Trophoblast cell (in vitro differentiated cells and primary cell): ENCODE measurements at places on chromosomes 13 and 19.
A peak's percentile ranks its signal among the peaks of the same experiment; 100 is the strongest.

DNA sequence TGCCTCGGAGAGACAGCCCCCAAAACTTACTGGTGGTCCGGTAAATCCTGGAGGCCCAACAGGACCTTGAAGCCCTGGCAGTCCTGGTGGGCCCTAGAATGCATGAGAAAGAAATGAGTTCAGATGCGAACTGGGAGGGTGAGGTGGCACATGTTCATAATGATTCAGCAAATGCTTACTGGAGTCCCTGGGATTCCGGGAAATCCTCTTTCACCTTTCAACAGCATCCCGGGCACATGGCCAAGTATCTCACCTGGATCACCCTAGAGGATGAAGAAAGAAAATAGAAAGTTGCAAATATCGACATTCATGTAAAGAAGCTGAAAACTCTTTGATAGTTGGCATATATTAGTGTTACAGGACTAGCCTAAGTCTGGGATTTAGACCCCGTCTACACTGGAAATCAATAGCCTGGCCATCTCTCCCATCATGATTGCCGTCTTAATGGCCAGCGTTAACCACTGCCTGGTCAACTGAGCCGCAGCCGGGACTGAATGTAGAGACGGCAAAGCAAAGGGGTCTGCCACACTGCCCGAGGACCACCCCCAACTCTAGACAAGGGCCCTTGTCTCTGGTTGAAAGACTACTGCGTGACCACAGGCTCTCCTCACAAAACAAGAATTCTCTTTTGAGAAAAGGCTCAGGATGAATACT, 96.9 kb downstream of the COL4A1 start:
- DNase-seq, result no peak

DNA sequence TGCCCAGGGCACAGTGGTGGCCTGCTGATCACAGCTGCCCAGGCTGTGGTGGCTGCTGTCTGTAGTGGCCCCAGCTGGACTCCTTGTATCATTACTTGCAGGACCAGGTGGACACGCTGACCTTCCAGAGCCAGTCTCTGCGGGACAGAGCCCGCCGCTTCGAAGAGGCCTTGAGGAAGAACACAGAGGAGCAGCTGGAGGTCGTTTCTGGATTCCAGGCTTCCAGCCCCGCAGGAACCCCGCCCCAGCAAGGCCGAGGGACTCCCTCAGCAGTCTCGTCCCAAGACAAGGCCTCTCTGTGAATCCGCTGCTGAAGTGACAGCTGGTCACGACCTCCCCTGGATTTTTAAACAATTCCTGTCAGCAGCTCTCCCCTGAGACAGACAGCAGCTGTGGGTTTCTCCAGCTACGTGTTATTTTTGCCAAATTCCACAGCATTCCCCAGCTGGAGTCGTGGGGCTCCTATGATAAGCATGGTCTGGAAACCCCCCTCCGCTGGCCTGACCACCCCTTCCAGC, 98.3 kb downstream of the SLC7A1 start:
- DNase-seq, result no peak

GRCh38 chr19:39264306-39265290, 3.6 kb upstream of the IFNL2 start:
- no peak for DNase-seq

DNA sequence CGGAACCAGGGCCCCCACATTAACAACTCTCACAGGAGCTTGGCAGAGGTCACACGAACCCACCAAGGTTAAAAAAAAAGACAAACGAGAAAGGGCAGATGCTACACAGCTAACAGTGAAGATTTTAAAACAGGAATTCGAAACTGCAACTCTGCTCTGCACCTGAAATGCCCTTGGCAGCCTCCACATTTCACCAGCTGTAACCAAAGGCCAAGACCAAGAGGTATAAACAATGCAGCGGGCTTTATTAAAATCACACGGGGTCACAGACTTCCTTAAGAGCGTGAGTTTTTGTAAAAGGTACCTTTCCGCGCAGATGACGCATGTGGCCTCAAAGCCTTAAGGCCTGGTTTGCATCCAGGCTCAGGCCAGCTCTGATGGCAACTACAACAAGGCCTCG, 88.2 kb downstream of the STK24 start:
- no peak for DNase-seq

DNA sequence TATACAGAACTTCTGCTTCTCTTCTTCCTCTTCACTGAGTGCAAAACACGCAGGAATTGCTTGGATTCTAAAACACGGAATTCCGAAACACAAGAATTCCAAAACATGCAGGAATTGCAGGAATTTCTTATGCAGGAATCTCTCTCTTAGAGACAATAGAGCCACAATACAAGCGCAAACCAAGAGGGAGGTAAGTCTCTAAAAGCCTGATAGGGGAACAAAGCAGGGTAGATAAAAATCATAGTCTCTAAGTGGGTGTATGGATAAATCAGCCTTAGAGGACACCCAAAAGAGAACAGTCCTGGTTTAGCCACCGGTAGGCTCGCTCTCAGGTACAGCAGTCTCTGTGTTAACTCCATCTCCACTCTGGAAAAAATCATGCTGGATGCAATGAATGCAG, 112.9 kb downstream of the LHFPL6 start:
- DNase-seq, result no peak

GRCh38 chr19:35107545-35107944, 8.1 kb upstream of the FXYD3 start:
- DNase-seq, result no peak

- DNase-seq, result no peak
Observed at GRCh38 chr13:106205871-106206270, 329.6 kb downstream of the EFNB2 start.

- DNase-seq, result no peak
Observed at GRCh38 chr13:30850204-30850866, 55.7 kb upstream of the MEDAG start.

GRCh38 chr13:54706336-54706735, 1677.7 kb downstream of the OLFM4 start:
- DNase-seq, result no peak

DNA sequence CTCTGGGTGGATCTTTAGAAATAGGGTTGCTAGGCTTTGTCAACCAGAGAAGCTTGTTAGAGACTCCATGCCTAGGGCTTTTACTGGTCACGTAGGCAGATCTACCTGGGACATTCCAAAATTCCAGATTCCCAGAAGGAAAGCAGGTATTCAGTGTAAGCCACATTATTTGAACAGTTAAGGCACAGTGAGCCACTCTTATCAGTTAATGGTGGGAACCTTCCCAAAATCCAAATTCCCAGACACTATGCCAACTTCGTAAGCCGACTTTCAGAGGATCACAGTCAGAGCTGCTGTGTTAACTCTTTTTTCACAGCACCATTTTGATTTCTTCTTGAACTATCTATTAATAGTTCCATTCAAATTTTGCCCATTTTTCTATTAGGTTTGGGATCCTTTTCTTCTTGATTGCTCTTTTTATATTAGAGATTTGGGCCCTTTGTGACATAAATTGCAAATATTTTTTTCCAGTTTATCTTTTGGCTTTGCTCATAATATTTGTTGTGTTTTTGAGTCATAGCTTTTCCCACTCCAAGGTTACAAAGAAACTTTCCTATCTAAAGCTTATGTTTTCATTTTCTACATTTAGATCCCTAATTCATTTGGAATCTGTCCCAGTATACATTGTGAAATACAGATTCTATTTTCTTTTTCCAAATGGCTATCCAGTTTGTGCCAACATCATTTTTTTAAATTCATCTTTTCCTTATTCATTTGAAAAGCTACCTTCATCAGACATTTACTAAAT, 77.3 kb downstream of the DHRS12 start:
- DNase-seq, result peak; percentile 79

DNA sequence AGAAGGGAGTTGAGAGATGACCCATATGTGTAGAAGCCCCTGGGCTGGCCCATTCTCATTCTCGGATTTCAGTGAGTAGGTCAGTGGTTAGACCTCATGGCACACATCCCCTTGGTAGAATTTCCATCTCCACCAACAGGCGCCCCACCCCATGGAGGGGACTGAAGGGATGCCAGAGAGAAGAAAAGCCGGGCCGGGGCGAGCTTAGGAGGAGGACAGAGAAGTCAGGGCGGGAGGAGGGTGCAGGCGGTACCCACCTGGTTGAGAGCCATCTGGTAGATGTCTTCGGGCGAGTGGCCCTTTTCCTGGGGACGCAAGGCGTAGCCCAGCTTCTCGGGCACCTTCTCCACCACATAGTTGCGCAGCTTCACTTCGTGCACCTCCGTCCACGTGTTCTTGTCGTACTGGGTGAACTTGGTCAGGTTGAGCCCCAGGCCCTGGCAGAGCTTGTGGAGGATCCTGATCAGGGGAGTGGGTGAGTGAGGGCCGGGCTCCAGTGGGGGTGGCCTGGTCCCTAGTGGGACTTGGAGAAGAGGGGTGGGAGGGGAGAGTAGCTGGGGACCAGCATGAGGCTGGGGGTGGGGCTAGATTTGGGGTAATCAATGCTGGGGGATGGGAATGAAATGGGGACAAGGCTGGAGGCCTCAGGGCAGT, 2.5 kb downstream of the IL4I1 start:
- no peak for DNase-seq

DNA sequence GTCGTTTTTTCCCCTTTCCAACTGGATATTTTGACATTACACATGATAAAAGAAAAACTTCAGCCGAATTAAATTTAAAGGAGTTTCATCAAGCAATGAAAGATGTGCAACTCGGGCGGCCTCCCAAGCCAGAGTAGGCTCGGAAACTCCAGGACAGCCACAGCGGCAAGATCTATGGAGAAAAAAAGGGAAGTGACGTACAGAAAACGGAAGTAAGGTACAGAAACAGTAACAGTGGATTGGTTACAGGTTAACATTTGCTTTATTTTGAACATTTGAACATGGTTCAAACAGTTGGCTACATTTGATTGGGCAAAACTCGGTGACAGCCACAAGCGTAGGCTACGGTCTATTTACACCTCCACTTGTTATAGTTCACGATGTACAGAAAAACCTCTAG, 30.5 kb upstream of the FAM124A start:
- DNase-seq, result no peak

- DNase-seq, result peak; percentile 33
Observed at GRCh38 chr19:54248016-54248601, 5.5 kb upstream of the LILRA6 start.

DNA sequence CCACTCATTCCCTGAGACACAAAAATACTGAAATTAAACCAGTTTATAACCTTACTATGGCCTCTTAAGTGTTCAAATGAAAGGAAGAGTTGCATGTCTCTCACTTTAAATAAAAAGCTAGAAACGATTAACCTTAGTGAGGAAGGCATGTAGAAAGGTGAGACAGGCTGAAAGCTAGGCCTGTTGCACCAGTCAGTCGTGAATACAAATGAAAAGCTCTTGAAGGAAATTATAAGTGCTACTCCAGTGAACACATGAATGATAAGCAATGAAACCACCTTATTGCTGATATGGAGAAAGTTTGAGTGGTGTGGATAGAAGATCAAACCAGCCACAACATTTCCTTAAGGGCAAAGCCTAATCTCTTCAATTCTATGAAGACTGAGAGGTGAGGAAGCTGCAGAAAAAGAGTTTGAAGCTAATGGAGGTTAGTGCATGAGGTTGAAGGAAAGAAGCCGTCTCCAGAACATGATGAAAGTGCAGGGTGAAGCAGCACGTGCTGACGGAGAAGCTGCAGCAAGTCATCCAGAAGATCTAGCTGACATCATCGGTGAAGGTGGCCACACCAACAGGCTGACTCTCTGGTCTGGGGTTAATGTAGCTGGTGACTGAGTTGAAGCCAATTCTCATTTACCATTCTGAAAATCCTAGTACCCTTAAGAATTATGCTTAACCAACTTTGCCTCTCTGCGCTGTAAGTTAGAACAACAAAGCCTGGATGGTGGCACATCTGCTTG, 94.5 kb upstream of the TEX29 start:
- no peak for DNase-seq
